Right renal cortex interstitium (tissue), 3 donors: ENCODE measurements at places on chromosomes 16 and 17.

- DNase-seq, result no peak
Measured at GRCh38 chr16:71359431-71359830, 908 bp downstream of the CALB2 start.

DNA sequence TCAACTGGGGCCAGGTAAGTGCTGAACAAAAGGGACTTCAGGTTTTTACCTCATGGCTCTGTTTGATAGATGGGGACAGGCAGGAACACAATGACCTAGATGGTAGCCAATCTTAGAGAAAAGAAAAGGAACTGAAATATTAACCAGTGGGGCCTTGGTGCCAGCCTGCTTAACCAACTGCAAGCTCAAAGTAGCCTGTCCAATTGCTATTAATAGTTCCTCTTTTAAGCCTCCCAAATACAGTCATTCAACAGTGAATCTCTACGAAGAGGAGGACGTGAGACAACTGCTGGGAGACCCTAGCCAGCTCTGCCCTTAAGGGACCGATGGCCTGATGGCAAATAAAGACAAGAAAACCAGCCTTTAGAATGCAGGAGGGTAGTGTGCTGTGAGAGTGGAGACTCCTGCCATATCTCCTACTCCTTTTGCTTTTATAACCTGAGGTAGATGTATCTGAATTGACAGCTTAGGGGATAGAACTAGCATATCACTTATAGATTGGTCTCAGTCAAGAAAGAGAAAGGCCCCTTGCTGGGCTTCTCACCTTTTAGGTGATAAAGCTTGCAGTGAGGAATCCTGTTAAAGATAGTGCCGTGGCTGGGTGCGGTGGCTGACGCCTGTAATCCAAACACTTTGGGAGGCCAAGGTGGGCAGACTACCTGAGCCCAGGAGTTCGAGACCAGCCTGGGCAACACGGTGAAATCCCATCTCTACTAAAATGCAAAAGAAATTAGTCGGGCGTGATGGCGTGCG, 28.3 kb downstream of the ARSG start:
- DNase-seq, result no peak

DNA sequence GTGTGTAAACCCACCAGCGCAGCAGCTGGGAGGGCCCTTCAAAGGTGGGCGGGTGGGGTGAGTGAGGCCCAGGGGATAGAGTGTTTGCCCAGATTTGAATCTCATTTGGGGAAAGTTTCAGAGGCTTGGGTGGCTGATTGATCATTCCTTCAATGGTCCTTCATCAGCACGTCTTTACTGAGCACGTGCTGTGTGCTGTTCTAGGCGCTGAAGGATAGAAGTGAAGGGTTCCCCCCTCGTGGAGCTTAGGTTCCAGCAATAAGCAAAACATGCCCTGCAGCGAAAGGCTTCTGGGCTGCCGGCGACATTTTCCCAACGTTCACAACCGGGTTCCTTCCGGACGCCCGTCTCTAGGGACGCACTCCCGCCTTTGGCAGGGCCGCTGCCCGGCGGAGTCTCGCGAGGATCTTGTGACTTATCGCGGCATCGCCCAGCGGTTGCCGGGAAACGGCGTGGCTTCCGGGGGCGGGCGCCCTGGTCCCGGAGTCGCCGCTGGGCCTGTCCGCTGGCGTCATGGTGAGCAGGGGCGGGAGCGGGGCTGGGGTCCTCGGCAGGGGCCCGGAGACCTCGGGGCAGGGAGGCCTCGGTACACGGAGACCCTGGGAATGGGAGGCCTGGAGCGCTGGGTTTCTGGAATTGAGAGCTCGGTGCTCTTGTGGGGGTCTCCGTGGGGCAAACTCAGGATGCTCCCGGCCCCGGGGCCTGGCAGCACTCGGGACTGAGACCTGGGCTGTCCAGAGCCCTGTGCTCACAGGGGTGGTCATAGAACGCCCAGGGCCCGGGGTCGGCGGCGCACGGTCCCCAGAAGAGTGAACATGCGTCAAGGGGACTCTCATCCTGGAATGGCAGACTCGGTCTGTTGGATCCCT, 3.2 kb upstream of the DBNDD1 start:
- peak; percentile 80 for DNase-seq

- DNase-seq, result no peak
Measured at GRCh38 chr17:63024716-63025115, 58.7 kb downstream of the TANC2 start.

DNA sequence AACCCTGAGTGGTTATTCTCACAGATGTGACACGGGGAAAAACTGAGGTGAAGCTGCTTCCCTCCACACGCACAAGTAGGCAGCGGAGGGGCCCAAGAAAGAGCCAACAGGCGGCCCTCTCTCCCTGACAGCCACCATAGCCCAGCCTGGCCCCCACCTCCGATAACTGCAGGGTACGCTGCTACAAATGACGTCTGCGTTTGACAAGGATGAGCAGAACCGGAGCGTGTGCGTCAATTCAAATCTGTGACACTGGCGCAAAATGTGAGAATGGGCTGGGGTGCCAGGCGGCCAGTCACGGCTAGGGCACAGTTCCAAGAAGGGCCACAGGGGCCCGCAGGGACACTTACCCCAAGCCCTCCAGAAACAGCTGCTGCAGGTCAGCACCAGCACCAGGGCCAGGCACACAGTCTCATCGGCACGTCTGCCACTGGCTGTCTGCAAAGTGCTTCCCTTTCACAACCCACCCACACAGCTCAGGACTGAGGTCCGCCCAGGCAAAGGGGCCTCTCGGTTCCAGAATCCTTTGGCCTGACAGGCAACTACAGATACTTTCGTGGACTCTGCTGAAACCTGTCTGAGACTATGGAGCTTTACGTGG, 14.4 kb downstream of the AXIN1 start:
- no peak for DNase-seq

DNA sequence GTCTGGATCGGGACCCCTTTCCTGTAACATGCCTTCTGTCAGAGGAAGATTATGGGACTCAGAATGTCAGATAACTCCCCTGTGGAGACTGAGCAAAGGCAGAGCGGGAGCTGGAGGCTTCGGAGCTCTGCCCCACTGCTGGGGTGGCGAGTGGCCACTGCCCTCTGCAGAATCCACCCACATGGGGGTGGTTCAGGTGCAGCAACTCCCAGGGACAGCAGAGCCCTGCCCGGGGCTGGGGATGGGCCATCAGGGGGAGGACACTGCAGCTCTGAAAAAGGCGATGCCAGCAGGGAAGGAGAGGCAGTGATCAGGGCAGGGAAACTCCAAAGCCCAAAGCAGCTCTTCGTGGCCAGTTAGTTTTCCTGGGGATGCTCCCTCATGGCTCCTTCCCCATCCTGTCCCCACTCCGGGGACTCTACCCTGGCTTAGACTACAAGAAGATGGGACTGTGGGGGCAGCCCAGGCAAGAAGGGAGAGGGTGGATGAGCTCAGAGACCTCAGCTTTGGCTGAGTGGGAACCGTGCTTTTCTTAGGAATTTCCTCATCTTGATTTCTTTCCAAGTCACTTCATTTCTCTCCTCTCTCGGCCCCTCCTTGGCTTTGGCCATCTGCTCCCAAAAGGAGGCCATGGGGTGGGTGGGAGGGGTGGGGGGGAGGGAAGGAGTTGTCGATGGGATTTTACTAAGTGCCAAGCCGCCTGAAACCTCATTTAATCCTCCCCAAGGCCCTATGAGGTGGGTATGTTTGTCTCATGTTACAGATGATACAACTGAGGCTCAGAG, 4.0 kb downstream of the CA4 start:
- DNase-seq, result no peak

- no peak for DNase-seq
Measured at GRCh38 chr16:84868829-84869472, 49.2 kb downstream of the CRISPLD2 start.
